B cell (primary cell): ENCODE measurements at places on chromosomes 7 and 10.
A peak's percentile ranks its signal among the peaks of the same experiment; 100 is the strongest.

DNA sequence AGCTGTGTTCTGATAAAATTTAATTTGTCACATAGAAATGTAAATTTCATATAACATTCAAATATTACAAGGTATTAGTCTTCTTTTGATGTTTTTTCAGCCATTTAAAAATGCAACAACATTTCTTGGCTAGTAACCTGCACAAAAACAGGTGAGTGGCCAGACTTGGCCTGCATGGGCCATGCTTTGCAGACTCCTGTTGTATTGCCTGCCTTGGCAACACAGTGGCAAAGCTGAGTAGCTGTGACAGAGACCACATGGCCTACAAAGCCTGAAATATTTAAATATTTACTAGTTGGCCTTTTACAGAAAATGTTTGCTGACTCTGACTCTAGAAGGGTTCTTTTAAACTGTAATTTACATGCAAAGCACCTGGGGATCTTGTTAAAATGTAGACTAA, 13.5 kb upstream of the TBX20 start:
- no peak for DNase-seq

GRCh38 chr10:283916-284356, 148.7 kb downstream of the ZMYND11 start:
- peak; percentile 52 for DNase-seq

- no peak for DNase-seq
Measured at GRCh38 chr10:71025535-71025934, 137.2 kb upstream of the PCBD1 start.

DNA sequence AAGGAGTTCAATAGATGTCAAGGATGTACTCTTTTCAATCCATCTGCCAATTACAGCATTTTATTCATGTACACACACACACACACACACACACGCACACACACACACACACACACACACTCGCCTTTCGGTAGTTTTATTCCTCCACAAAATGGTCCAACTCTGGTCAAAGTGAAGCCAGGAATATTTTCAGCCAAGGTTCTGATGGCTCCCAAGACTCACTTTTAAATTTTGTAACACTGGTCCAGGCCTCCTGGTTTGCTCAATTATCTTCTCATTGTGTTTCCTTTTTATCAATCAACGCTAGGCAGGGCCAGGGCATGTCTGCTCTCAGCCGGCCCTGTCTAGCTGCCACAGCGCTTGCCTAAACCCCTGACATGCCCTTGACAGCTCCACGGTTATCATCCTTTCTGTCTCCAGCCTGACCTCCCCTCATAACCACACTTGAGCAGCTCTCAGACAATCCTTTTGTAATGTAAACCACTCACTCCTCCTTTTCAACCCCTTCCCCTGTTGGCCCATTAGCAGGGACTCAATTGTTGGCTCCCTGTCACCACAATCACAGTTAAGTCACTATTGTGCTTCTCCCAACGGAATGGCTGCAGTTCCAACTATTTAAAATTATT, 115.1 kb downstream of the ICA1 start:
- DNase-seq: no peak

- no peak for DNase-seq
Measured at GRCh38 chr7:126685596-126685995, 567.1 kb downstream of the GRM8 start.

GRCh38 chr7:148669927-148670326, 28.8 kb upstream of the CUL1 start:
- DNase-seq: no peak

DNA sequence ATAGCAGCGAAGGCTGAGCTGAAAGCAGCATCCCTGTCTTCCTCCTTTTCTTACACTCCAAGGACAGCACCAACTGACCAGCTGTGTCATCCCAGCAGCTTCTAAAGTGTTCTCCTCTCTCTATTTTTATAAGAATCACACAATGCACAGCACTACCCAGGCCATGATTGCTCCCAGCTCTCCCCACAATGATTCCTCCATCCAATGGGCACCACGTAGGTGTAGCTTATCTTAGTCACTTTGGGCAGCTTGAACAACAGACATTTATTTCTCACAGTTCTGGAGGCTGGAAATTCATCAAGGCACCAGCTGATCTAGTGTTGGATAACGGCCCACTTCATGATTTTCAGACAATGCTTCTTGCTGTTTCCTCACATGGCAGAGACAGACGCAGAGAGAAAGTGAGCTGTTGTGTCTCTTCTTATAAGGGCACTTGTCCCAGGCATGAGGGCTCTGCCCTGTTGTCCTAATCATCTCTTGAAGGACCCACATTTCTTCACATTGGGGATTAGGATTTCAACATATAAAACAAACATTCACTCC, 92.0 kb upstream of the CDC14C start:
- no peak for DNase-seq

DNA sequence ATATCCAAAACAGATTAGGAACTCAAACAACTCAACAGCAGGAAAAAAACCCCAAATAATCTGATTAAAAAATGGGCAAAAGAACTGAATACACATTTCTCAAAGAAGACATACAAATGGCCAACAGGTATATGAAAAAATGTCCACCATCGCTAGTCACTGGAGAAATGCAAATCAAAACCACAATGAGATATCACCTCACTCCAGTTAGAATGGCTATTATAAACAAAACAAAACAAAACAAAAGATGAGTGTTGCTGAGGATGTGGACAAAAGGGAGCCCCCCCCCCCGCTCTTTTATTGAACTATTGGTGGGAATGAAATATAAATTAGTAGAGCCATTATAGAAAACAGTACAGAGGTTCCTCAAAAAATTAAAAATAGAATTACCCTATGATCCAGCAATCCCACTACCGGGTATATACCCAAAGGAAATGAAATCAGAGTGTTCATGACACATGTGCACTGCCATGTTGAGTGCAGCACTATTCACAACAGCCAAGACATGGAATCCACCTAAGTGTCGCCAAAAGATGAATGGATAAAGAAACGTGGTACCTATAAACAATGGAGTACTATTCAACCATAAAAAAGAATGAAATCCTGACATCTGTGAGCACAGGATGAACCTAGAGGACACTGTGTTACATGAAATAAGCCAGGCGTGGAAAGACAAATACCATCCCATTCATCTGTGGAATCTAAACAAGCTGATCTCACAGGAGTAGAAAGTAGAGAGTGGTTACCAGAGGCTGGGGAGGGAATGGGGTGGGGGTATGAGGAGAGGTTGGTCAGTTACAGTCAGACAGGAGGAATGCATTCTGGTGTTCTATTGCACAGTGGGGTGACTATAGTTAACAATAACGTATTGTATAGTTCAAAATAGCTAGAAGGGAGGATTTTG, 78.1 kb upstream of the RHEB start:
- no peak for DNase-seq

DNA sequence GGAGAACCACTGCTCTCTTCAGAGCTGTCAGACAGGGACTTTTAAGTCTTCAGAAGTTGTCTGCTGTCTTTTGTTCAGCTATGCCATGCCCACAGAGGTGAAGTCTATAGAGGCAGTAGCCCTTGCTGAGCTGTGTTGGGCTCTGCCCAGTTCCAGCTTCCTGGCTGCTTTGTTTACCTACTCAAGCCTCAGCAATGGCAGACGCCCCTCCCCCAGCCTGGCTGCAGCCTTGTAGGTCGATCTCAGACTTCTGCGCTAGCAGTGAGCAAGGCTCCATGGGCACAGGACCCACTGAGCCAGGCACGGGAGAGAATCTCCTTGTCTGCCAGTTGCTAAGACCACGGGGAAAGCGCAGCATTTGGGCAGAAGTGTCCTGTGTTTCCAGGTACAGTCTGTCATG, 12.1 kb upstream of the CPA2 start:
- no peak for DNase-seq

DNA sequence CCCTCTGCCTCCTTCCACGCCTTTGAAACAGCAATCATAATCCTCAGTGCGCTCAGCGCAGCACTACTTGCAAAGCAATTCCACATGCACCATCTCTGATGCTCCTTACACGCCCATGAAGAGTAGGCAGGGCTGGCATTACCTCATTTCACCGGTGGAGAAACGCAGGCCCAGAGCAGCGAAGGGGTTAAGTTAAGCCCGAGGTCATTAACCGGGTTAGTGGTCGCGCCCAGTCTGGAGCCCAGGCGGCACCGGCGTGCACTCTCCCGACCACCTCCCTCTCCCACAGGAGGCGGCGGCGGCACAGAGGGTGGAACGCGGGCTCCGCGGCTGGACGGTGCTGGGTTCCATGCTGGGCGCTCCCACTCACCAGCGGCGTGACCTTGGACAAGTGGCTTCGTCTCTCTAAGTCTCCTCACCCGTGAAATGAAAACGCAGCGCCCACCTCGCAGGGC, 515 bp downstream of the FASTK start:
- DNase-seq: no peak

DNA sequence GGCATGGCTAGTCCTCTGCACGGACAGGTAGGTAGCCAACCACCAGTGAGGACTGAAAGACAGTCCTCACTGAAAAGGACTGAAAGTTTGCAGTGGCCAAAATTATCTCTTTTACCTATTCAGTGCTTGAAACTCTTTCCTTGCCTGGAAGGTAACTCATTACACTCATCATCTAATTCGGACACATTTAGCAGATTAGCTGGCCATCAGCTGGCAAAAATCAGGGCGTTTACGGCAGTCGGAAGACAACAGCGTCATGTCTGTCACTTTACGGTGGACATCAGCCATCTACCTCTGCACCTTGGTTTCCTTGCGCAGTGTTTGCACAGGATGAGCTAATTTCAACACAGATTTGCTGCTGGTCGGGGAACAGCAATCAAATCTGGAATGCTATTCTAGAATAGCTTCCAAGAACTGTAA, 740 bp downstream of the ANXA7 start:
- no peak for DNase-seq

DNA sequence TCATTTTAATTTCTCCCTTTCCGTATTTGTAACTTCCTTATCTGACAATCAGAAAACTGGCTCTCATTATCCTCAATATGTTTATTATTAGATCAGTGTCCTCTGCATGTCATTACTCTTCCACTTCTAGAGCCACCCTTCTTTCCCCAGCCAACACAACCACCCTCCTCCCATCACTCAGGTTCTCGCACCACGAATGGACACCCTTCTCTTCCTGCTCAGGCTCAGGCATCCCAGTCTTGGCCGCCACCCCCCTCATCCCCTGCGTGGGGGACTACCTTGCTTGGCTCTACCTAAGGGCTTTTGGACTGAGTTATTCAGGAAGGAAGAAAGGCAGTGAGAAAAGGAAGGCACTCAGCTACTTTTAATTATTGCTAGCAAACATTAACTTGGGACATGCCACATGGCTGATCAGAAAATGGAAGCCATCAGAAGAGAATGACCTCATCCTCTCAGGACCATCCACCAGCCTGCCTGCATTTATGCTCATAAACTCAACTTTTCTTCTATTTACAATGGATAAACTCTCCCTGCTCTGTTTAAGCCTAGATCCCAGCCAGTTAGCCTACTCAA, 199.9 kb upstream of the PLXNA4 start:
- no peak for DNase-seq

DNA sequence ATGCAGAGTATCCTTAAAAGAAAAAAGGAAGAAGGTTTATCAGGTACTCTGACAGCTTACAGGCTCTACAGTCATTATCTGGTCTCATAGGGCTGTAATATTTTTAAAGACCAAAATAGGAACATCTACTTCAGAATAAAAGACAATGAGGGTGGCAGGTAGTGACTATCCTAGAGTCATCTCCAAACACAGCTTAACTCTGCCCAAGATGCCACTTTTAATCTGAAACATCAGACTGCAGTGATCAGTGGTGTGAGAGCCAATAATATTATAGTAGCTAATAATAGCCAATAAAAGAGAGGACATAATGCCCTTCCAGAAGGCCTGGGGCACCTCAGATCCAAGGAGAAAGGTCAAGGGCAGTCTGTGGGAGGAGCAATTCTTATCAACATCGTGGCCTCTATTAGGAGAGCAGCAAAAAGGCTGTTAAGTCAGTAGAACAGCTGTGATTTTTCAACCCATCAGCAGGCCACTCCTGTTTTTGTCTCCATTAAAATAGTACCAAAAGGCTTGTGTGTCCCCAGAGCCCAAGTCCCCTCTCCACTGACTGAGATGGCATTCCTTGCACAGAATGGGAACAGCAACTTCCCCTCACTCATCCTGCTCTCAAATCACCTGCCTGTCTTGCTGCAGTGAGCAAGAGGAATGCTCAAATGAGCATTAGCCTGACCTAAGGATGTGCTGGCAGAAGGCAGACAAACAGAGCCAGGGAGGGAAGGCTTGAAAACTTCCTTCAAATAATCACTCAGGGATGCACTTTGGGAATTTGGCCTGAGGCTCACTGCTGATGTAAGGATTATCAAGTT, 20.7 kb upstream of the SPOCK2 start:
- no peak for DNase-seq

DNA sequence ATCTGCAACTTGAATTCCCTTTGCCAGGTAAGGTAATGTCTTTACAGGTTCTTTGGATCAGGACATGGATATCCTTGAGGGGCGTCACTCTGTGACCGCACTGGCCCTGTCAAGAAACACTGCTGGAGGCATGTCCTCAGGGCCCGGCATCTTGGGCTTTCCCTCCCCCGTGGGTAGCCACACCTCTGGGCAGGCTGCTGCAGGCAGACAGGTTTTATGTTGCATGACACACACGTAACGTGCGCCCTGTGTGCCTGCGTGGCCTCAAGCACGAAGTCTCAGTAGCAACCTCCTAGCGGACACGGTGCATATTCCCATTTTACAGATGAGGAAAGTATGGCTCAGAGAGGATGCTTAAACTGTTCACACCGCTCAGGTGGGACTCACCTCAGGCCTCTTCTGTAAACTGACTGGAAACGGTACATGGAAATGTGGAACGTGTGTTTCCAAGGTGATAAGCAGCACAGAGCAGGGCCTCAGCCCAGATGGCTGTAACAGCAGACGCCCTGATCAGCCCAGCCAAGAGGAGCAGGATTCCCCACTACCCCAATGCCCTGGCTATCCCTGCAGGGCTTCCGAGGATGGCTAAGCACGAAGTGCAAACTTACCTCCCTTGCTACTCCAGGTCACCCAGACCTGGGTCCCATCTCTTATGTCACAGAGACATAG, 553.6 kb downstream of the TCERG1L start:
- no peak for DNase-seq

- no peak for DNase-seq
Measured at GRCh38 chr10:97771913-97772823, at the start of gene SFRP5. Gene SFRP5, minus strand, starts transcription at chr10:97771999. Its CDS starts 166 bp downstream, at chr10:97771833.

- no peak for DNase-seq
Measured at GRCh38 chr7:2409745-2410414, 6.5 kb downstream of the CHST12 start.

- DNase-seq: no peak
Measured at GRCh38 chr7:115496006-115496405, 534.6 kb downstream of the TFEC start.

- DNase-seq: no peak
Measured at GRCh38 chr10:59847888-59848287, 58.5 kb downstream of the CCDC6 start.

- no peak for DNase-seq
Measured at GRCh38 chr7:44823255-44823781, 24.6 kb downstream of the H2AZ2 start.
